MCF 10A (cell line): ENCODE measurements at places on chromosomes 6 and 20.

GRCh38 chr20:47315339-47316056, 41.0 kb downstream of the ZMYND8 start:
- DNase-seq = peak; percentile 96

DNA sequence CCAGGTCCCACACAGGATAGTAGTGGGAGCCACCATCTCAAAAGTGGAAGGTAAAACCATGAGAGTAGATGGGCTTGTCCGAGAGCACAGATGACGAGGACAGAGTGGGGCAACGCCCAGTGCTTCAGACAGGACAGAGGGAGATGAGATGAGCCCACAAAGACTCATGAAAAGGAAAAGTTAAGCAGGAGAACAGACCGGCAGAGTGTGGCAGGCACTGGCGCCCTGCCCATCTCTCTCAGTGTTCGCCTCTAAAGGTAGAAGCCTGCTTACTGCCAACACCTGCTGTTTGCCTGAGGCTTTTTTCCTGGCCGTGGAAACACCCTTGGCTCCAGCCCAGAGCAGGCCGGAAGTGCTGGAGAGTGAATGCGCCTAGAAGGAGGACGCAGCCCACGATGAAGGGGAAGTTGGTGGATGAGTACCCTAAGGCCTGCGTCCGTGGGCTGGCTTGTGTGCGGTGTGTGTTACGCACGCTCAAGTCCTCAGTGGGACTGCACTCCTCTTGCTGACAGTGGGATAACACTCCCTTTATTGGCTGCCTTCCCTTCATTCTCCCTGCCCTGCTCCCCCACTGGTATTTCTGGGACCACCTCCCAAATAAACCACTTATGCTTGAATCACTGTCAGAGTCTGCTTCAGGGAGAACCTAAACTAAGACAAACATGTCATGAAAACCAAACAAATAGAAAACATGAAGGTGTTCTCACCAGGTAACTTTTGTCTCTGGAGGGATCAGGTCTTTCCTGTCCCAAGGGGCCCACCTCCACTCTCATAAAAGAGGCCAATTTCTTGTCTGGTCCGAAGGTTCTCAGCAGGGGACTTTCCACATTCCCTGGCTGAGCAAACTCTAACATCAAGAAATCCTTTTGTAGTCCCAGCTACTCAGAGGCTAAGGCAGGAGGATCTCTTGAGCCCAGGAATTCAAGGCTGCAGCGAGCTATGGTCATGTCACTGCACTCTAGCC, 9.1 kb upstream of the FOXP4 start:
- peak; percentile 89 for DNase-seq

- no peak for DNase-seq
Observed at GRCh38 chr20:59939879-59940128, 301 bp downstream of the PPP1R3D start.

GRCh38 chr6:25326960-25327359, 47.8 kb downstream of the CARMIL1 start:
- no peak for DNase-seq

DNA sequence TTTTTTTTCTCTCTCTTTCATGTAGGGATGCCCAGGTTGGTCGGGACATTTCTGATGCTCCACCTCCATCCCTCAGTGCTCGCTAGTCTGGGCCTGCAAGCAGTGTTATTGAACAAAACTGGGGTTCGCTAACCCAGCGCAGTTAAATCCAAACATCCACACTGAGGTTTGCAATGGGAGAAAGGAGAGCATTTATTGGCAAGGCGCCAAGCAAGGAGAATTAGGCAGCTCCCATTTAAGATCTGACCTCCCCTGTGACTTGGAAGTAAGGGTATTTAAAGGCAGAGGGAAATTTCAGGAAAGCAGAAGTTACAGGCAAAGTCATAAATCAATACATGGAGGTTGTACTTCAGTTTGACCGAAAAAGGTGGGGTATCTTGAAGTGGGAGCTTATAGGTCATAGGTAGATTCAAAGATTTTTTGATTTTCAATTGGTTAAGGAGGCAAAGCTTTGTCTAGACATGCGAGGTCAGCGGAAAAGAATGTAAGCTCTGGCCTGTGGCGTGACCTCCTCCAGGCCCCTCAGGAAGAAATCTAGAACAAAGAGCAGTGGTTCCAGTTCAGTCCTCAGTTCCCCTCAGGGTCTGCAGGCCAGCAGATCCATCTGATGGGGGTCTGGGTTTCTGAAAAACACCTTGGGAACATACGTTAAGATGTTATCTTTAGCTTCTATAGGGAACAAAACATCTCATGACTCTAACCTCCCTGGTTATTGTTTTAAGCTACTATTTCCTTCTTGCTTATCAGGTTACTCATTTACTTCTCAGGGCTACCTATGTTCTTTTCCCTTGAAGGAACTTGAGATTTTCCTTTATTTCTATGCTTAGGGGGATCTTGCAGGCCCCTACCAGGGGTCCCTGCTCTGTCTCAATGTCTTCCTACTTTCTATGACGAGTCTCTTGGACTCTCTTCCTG, 66.0 kb upstream of the KIF16B start:
- DNase-seq = no peak

- DNase-seq = no peak
Observed at GRCh38 chr6:81340946-81341345, 411.5 kb downstream of the TENT5A start.

DNA sequence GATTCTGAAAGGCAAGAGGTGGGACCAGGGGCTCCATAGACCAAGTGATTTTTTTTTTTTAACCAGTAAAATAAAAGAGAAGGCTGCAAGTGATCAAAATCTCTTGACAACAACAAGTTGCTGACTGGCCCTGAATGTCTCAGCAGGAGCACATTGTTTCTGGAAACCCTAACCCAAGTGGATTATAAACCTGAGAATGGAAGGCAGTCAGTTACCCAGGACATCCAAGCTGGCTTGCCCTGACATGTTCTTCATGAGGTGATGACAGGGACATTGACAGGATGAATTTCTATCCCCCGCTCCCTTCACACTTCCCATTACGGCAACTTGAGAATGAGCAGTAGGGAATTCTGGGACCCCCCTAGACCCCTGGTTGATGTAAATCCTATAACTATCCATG, 49.6 kb upstream of the RIPOR2 start:
- DNase-seq = no peak

DNA sequence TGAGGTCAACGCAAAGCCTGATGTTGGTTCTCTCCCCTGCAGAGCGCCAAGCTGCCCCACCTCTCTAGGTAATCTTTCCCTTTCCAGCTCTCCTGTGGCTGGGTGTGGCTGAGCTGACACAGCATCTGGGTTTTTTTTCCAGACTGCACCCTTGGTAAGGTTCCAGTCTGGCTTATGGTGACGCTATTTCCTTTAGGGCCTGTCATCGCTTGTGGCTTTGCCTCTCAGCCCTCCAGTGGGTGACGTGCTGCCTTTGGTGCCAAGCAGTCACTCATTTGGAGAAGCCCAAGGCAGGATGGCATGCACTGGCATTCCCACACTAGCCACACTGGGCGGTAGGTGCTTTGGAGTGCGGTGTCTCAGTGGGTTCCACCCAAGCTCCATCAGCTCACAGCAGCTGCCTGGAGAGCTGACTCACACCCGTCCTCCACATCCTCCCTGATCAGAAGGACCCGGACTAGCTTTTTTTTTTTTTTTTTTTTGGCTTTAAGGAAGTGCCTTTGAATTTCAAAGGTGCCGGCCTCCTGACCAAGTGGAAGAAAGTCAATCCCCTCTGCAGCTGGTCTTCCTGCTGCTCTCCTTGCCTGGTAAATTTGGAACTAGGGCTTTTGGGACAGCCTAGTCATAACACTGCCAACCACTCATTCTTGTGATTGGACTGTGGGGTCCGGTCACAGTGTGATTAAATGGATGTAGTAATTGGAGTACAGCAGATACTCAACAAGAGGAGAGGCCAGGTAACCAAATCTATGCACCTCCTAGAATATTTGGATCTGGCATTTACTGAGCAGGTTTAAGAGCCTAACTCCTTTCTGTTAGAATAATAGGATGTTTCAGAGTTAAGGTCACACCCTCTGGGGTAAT, 153.6 kb downstream of the CD83 start:
- peak; percentile 97 for DNase-seq

- DNase-seq = no peak
Observed at GRCh38 chr6:44497807-44498206, 110.3 kb downstream of the CDC5L start.

GRCh38 chr20:50165684-50166554, 12.4 kb upstream of the PEDS1 start:
- peak; percentile 100 for DNase-seq

GRCh38 chr20:57346477-57346876, 4.6 kb upstream of the RAE1 start:
- DNase-seq = peak; percentile 75

DNA sequence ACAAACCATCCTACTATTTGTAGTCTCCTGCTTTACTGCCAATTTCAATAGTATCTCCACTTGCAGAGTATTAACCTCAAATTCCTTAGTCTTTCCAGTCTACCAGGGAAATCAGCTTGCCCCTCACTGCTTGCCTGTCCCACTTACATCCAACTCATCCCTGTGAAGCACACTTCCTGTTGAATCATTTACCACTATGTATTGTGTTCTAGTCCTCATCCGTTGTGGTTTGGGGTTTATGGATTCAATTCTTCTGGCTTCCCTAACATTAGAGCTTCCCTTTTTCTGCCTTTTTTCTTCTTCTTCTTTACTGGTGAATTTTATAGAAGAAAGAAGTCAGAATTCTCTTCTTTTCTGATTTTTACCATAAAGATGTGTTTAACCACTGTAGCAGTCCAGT, 5.1 kb upstream of the TXLNB start:
- DNase-seq = no peak

GRCh38 chr6:126907312-126907711, 211.2 kb upstream of the RSPO3 start:
- DNase-seq = no peak

DNA sequence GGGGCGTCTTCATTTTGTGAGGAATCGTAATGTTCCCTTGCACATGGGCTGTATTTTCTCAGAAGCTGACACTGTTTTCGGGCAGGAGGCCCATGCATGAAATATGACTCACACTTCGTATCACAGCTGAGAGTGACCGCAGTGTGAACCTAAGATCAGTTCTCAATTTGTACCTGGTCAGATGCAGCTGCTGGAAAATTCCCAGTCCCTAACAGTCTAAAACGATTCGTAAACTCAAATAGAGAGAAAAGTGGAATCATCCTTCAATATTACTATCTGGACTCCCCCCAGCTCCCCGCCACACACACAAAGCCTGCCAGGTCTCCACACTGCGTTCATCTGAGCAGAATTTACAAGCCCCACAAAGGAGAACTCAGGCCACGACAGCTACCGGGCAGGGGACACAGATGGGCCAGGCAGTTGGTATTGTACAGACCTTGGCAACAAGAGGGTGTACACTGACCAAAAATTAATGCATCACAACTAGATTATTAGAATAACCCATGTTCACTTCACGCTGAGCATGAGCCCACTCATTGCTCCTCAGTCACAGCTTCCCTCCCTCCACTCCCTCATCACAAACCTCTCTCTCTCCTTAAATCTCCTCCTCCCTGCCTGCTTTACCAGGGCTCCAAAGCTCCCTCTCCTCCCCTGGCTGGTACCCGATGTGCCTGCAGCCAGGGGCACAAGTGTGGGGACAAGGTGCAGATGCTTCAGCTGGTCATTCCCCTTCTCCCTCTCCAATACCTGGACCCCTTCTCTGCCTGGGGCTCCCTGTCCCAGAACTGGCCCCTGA, 488.4 kb downstream of the PREX1 start:
- peak; percentile 62 for DNase-seq

GRCh38 chr20:31543966-31544598, 29.8 kb downstream of the HM13 start:
- DNase-seq = peak; percentile 19

DNA sequence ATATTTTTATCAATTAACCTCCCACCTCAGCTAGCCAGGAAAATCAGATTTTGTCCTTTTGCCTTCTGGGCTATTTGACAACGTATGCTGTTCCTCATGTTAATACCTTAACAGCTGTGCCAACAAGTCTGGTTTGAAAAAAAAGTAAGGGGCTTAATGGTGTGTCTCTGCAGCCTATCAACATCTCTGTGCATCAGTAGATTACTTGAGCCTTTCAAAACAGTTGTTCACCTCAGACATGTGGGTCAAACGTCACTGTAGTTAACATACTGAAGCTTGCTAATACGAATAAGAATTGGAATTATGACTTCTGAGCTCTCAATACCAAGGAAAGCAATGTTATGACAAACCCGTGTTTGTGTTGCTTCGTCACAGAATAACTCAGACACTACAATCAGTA, 23.0 kb downstream of the CEP57L1 start:
- no peak for DNase-seq

GRCh38 chr20:59958626-59959025, 403 bp downstream of the CDH26 start:
- no peak for DNase-seq

GRCh38 chr6:170476360-170476759, 76.7 kb downstream of the PSMB1 start:
- no peak for DNase-seq

- DNase-seq = no peak
Observed at GRCh38 chr6:113744861-113745260, 112.3 kb upstream of the MARCKS start.

- no peak for DNase-seq
Observed at GRCh38 chr20:49969234-49969633, 13.5 kb upstream of the SNAI1 start.

- DNase-seq = peak; percentile 33
Observed at GRCh38 chr6:47478233-47479139, 897 bp downstream of the CD2AP start.

DNA sequence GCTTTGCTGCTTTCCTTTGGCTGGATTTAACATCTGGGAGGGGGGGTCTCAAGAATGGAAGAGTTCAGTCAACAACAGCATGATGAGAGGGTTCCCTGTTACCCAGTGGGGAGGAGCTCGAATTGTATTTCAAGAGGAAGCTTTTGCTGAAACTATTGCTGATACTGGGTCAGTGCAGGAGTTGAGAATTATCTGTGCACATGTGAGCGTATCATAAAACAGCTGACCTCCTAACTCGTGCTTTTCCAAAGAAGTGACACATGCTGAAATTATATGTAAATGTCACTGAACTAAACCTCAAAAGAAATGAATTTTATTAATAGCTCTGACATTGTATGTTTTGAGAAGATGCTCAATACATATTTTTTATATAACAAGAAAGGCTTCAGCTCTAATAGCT, 96.3 kb downstream of the PHF3 start:
- DNase-seq = no peak

GRCh38 chr6:109393886-109394281, 11.6 kb upstream of the CD164 start:
- DNase-seq = peak; percentile 74

DNA sequence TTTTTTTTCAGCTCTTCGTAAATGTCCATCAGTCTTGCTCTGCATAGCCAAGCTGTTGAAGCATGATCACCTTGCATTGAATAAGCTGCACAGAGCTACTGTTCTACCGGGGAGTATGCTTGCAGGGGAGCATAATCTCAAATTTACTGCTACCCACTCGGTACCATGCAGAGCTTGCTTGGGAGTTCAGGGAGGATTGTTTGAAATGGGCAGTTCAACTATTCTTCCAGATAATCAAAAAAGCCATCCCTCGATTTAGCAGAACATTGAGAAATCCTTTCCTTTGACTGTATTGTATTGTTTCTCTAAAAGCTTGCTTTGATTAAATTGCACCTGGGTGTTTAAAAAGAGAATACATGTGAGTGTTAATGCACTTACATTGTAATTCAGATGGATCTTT, 332.6 kb downstream of the UTRN start:
- DNase-seq = no peak

GRCh38 chr6:134000443-134000842, 47.4 kb downstream of the TBPL1 start:
- DNase-seq = no peak

- DNase-seq = no peak
Observed at GRCh38 chr6:116278854-116279231, 887 bp downstream of the TSPYL1 start.
